ENCODE measurements at places on chromosomes 3 and 15.

- DNase-seq, result no peak
Observed at GRCh38 chr3:72797773-72798543, 50.3 kb downstream of the SHQ1 start.

DNA sequence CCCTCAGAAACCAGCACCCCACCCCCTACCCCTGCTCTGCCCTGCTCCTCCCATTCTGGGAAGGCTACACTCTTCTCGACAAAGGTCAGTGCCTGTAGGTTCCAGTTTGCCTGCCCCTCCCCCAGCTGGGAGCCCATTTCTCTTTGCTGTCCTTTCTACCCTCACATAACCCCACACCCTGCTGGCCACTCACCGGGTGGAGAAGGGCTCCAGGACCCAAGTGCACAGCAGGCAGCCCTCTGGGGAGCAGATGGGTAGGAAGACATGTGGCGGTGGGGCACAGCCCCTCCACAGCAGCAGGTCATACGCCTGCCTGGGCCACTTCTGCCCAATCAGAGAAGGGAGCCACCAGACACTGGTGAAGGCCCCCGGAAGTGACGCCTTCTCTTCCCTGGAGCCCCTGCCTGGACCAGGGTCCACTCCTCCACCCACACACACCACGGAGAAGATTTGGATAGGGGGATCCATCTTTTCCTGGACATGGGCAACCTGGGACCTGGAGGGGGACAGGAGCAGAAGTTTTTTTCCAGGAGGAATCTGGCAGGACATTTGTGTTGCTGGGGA lies at the start of gene THPO:
Gene THPO (minus strand): TSS at position 326 of the 564 bp plus-strand sequence. CDS start 1,948 bp downstream, outside the sequence.
- DNase-seq, result no peak

DNA sequence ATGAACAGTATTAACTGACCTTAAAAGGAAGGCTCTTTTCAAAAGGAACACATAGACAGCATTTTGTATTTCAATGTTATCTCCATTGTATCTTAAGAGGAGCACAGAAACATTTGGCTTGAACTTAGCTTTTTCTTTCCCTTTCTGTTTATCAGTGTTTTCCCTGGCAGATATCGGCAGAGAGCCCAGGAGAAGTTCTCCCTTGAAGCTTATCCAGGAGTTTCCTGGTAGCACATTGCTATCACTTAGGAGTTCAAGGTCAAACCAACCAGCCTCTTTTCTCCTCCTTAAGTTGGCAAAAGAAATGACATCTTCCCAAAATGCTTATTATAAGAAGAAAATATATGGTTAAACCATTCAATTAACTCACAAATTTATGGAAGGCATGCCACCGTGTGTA lies 344.6 kb upstream of the UBE2E2 start:
- no peak for DNase-seq

GRCh38 chr15:100995471-100996430 lies 76.6 kb downstream of the LRRK1 start:
- no peak for DNase-seq

- DNase-seq, result no peak
Observed at GRCh38 chr3:79125313-79125984, 642.3 kb downstream of the ROBO1 start.

GRCh38 chr3:43499256-43499655 lies 122.6 kb downstream of the ANO10 start:
- DNase-seq, result no peak

- DNase-seq, result no peak
Observed at GRCh38 chr3:72614394-72615074, 233.7 kb downstream of the SHQ1 start.

DNA sequence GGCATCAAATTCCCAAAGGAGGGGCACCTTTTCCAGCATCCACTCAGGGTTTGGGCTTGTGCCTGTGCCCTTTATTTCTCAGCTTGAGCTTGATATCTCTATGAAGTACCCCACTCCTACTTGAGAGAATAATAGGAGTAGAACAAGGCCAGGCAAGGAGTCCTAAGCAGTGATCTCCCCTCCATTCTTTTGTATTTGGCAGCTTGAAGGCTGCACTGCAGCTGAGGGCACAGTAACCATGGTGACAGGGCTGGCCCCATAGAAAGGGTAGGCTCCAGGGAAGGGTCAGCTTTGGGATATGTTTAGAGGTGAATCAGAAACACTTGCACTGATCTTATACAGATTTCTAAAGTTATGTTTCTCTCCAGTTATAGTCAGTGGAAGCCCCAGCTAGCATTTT lies 145.4 kb upstream of the SLC24A5 start:
- DNase-seq, result no peak

- DNase-seq, result peak; percentile 68
Observed at GRCh38 chr15:90097475-90097874, 4.8 kb downstream of the IDH2 start.

DNA sequence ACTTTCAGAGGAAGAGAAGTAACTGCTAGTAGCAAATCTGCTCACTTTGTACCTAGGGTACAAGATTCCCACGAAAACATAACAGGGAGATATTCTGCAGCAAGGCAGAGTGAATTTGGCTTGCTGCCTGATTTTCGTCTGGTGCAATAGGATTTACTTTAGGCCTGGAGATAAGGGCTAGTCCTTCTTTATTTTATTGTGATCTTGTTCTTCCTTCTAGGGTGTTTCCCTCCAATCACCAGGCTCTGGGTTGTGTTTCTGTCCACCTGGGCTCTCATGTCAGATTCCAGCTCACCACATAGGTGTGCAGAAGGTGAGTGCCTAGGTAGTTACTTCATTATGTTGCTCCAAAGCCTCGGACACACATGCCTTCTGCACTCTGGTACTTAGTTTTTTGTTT lies 211.8 kb upstream of the RGMA start:
- no peak for DNase-seq

DNA sequence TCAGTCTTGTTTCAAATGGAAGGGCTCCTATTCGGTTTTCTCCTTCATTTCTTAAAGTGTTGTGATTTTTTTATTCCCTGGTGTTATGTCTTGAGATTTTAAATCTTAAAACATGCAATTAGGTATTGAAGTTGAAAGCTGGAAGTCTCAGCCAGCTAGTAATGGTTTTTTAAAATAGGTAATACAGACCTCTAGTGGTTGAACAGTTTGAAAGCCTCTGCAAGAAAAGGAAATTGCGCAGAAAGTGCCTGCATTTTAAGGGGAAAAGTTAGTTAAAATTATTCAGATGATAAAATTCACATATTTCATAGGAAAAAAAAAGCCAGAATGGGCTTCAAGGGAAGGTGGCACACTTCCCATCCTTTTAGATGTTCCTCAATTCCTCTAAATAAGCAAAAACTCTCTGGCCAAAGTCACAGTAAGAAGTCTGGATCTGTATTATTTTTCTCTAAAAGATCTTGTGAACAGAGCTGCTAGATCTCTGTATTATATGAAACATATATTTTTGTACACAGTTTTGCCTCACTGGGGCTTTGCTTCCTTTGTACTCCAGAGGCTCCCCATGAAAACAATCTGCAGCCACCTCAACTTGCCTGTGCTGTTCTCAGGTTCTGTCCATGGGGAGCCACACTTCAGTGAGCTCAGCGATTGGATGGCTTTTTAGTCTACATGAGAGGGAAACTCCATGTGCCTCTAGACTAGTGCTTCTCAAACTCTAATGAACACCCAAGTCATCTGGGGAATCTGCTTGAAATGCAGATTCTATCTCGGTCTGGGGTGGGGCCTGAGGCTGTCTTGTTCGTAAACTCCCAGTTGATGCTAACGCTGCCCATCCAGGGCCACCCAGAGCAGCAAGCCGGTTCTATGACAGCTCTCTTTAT lies 21.5 kb downstream of the AGTR1 start:
- no peak for DNase-seq

GRCh38 chr3:44055951-44056350 lies 185.7 kb upstream of the TOPAZ1 start:
- DNase-seq, result no peak

DNA sequence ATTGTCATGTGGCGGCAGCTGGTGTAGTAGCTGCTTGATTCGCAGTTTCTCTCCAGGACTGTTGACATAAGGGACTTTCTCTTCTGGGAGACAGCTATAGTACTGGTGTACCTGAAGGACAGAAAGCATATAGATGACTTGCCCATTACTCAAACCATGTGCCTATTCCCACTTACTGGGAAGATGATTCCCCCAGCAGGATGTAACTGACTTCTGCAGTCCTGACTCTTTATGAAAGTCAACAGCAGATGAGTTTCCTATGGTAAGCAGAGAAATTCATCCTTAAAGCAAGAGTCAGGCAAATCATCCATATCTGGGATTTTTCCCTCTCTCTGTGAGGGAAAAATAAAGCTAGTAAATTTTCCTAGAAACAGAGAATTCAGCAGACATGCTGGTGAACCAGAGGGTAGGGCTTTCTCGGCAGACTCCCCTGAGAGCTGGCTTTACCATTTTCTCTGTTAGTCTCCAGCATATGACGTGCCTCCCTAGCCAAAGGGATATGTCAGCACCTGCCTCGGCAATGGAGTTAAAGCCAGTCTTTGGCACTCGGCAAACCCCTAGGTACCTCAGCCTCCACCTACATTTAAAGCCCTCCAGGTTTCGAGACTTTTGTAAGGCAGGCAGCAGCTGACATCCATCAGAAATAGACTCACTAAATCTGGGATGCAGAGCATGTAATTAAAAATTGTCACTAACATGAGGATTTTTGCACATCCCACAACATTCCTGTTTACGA lies 62.1 kb downstream of the PRICKLE2 start:
- no peak for DNase-seq

DNA sequence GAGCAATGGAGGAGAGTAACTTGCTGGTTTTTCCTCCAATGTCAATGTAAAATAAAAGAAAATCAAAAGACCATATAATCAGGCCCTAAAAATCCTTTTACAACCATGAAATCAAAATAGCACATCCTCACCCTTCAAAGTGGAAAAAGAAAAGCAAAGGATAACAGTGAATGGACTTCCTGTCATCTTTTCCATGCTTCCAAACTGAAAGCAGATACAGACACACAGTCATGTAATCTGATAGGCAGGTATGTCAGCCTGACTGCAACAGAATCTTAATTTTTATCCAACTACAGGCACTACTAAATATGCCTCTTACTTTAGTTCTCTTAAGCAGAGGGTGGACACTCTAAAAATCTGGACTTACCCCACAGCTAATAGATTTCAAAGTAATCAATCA lies 27.8 kb upstream of the IGDCC4 start:
- DNase-seq, result no peak

GRCh38 chr3:15728766-15729165 lies 69.0 kb downstream of the ANKRD28 start:
- no peak for DNase-seq

- no peak for DNase-seq
Observed at GRCh38 chr3:71372241-71372768, 211.2 kb downstream of the FOXP1 start.

DNA sequence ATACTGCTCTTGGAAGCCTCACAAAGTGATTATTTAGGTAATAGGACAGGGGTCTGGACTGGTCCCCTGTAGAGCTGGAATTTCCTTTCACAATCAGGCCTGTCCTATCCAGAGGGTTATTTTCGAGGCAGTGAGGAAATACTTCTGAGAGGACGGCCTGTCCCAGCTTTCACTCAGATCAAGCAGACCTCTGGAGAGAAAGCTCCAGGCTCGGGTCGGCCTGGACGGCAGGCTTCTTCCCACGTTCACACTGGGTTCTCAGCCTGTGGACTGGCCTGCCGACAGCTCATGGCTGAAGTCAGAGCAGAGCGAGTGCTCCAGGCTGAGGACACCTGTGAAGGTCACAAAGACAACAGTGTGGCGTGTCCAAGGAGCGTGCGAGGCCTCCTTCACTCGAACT lies 405.3 kb downstream of the VPS13C start:
- DNase-seq, result no peak

DNA sequence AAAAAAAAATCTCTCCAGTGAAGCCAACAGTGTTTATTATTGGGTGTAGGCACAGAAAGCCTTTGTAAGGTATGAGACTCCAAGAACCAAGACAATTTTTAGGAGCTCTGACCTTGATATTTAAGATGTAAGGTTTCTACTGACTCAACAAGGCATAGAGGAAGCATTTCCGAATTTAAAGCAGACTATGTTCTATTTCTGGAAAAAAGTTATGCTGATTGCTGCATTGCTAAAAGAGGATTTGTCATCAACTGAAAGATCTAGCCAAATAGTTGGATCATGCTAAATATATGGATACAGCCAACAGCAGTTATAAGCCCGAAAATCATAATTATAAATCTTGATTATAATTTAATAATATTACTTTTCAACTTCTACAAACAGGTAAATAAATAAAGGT lies 53.3 kb upstream of the MELTF start:
- DNase-seq, result no peak

Measured in stimulated activated CD4-positive, alpha-beta T cell treated with anti-CD3 and anti-CD28 coated beads, Interleukin-4, amount 100 ng/mL, for 4 hours (primary cell).